ENCODE measurements at places on chromosomes 2 and 18.

- DNase-seq = peak; percentile 17
Measured at GRCh38 chr2:3223080-3223923, 154.3 kb downstream of the EIPR1 start.

GRCh38 chr18:10100941-10101701, 187.3 kb downstream of the VAPA start:
- no peak for DNase-seq

DNA sequence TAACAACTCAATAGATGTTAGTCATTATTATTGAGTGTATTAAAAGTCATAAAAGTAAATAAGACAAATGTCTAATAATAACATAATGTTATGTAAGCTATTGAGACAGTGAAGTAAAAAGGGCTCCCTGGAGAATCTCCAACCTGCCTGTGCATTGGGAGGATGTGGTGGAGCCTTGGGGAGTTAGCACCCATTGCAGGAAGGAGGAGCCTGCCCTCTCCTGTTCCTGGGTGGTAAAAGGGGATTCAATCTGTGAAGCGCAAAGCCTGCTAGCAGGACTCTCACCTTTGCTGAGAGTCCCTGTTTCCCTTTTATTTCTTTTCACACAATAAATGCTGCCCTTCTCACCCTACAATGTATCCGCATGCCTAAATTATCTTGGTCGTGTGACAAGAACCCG, 206.1 kb downstream of the RAB3GAP1 start:
- DNase-seq = no peak

- no peak for DNase-seq
Measured at GRCh38 chr2:98157557-98157956, 70.6 kb downstream of the VWA3B start.

- DNase-seq = no peak
Measured at GRCh38 chr2:118678985-118679384, 168.5 kb downstream of the EN1 start.

DNA sequence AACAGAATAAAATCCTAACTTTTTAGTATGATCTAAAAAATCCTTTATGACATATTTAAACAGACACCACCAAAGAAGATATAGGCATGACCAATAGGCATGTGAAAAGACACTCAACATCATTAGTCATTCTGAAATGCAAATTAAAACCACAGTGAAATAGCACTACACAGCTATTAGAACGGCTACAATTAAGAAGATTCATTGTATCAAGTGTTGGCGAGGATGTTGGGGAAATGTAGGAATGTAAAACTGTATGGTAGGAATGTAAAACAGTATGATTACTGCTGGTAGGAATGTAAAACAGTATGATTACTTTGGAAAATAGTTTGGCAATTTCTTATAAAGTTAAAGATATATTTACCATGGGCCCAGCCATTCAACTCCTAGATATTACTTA, 253.3 kb upstream of the TCF4 start:
- DNase-seq = no peak

DNA sequence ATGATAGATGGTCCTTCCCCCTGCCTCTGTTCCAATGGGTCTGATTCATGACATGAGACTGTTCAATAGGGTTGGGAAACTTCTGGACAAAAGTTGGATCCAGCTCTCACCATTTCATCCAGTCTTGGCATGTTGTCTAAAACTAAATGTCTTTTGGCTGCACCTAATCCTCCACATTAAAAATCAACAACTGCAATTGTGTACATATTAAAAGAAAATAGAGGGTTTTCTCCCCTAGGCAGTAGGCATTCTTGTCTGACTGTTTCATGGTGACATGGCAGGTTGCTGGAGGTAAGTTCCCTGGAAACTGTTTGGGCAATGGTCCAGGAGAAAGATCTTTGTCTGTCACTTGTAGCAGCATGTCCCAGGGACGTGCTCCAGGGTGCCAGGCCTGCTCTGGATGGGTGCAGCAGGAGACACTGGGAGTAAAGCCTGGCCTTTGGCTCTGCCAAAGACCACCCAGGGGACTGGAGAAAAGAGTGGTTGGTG, 135.8 kb downstream of the TCF4 start:
- no peak for DNase-seq

GRCh38 chr2:56230156-56230555, 46.4 kb downstream of the CCDC85A start:
- no peak for DNase-seq

GRCh38 chr2:158459161-158460003, 2.6 kb downstream of the PKP4 start:
- DNase-seq = no peak

- DNase-seq = no peak
Measured at GRCh38 chr2:99822474-99823207, 319.7 kb downstream of the AFF3 start.

GRCh38 chr2:105180491-105180972, 61.0 kb upstream of the GPR45 start:
- no peak for DNase-seq

- no peak for DNase-seq
Measured at GRCh38 chr18:79764131-79764530, 33.6 kb upstream of the KCNG2 start.

DNA sequence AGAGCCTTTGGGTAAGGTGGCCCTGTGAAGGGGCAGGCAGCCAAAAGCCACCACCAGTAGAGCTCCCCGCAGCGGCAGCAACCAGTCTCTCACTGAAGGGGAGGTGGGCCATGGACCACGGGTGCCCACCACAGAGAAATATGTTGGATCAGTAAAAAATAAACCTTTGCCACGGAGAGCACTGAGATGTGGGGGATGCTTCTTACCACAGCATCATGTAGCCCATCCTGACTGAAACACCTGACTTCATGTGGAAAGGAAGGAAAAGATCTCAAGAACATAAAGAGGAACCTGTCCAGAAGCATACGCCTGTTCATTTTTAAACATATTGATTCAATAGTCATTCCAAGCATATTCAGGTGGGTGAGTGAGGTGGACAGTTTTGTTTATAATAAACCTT, 51.1 kb downstream of the LONRF2 start:
- no peak for DNase-seq

DNA sequence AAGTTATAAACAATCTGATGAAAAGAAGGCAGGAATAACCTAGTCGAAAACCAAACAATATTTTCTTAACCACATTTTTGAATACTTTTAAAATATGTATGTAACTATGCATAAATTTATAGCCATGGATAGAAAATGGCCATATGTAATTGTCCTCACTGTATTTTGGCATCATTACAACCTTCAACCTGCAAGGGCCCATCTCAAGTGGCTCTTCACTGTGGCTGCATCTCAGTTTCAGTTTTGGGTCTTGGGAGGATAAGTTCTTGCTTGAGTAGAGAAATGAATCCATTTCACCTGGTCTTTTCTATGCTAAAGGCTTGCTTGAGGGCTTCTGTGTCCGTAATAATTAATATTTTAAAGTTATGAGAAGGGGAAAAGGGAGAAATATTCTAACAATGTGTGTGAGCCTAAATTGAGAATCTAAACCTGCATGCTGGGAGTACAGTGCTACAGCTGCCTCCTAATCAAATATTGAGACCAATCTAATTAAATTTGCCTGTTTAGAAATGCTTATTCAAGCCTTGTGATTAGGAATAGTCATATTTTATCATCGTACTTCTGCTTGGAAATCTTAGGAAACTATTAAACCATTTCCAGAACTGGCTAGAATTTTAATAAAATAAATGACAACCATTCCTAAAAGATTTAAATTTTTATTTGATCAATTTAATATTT, 92.5 kb downstream of the EML4 start:
- no peak for DNase-seq

DNA sequence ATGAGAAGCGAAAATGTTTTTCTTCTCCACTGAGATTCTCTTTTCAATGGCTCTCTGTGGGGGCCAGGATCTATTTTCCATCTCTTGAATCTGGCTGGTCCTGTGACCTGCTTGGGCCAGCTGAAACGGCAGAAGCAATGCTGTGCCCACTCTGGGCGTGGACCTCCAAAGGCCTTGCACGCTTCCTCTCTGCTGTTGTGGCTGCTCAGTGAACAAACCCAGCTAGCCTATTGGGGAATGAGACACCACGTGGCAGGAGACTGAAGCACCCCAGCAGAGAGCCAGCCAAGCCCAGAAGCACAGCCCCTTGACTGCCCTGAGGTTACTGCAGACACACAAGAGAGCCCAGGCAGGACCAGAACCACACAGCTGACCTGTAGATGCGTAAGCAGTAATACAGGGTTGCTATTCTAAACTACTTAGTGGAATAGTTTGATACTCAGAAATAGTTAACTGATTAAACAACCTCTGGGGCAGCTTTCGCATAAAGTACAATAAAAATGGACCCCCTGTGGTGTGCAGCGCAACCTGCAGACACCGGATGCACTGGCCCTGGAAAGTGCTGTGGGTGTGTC, 221.7 kb upstream of the SH3BP4 start:
- no peak for DNase-seq

DNA sequence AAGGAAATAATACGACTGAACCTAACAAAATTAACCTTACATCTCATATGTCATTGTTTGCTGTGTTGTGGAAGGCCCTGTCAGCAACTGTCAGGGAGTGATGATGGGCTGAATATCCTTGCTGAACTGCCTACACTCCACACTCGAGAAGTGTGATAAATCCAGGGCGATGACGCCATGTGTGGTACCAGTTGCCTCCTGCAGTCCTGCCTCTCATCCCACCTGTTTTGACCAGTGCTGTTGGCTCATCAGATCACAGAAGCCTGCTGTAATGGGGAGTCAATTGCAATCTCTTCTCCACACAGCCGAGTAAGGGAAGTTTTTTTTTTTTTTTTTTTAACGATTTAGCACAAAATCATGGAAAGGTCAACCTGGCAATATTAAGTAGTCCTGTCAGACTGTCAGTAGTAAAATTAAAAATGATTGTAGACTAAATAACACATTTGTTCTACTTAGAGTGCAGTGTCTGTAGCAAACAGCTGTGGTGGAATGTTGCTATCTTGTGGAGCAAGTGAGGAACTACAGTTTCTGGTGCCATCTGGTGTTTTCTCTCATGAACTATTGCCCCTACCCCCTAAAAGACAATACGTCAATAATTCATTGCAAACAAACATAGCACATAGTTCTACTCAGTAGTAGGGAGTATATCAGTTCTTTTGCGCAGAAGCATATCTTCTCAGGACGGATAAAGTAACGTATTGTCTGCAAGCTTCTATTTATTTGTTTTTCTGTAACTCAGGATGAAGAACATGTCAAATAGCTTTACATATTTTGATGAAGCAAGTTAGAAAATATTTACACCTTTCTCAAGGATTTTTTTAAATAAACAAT, 347.6 kb downstream of the CTNNA2 start:
- DNase-seq = no peak

DNA sequence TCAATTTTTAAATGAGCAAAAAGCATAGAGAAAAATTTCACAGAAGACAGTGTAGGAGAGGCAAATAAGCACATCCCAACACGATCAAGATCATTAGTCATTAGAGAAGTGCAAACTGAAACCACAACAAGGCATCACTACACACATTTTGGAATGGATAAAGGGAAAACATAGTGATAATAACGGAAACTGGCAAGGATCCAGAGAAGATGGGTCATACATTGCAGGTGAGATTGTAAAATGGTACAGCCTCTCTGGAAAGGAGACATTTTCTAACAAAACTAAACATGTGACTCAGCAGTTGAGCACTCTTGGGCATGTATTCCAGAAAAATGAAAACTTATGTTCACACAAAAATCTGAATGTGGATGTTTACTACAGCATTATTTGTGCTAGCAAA, 98.3 kb upstream of the TMEM17 start:
- no peak for DNase-seq

- no peak for DNase-seq
Measured at GRCh38 chr18:49949951-49950395, 136.6 kb upstream of the ACAA2 start.

DNA sequence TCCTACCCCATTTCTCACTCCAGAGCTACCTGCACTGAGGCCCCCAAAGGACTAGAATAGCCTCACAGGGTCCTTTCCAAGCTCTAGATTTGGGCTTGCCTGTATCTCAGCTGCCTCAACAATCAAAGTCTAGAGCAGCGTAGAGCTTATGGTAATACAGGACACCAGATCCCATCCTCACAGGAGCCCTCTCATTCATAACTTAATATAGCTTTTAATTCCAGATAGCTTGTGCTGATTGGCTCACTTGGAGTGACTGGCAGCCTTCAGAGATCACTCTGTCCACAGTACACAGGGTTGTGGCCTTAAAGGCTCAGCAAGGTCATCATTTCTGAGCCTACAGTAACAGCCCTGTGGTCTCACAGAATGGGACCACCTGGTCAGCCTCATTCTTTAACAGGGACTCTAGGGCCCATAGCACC, 51.4 kb downstream of the ZFP36L2 start:
- no peak for DNase-seq

DNA sequence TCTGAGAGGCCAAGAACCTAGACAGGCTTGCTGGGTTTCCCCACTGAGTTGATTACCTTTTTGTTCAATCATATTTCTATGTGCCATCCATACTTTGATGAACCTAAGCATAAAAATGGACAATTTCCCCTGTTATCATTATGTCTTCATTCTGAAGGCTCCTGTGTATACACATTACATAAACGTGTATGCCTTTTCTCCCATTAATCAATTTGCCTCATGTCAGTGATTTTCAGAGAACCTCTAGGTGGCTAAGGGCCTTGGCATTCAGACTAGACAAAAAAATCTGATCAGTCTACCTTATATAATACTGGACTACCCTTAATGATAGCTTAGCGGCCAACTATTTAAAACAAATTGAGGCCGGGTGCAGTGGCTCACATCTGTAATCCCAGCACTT, 4.1 kb upstream of the PEX13 start:
- no peak for DNase-seq

- no peak for DNase-seq
Measured at GRCh38 chr2:191638802-191639172, 39.1 kb upstream of the NABP1 start.

GRCh38 chr2:176171351-176172006, 14.4 kb downstream of the HOXD3 start:
- no peak for DNase-seq

DNA sequence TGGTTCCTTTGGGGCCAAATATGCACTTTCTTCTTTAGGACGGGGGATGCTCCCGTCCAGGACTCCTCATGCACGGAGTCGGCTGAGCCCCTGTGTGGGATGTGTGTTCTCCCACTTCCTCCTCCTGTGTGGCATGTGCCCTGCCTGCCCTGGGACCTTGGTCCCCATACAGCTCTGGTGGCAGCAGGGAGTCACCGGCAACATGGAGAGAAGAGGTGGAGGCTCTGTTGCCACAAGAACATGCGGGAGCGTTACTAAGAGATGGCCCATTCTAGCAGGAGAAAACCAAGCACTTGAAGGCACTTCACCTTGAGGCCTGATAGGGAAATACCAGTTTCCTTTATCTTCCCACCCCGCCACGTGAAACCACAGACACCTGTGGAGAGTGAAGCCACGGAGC, 98.0 kb downstream of the DDX1 start:
- DNase-seq = no peak

DNA sequence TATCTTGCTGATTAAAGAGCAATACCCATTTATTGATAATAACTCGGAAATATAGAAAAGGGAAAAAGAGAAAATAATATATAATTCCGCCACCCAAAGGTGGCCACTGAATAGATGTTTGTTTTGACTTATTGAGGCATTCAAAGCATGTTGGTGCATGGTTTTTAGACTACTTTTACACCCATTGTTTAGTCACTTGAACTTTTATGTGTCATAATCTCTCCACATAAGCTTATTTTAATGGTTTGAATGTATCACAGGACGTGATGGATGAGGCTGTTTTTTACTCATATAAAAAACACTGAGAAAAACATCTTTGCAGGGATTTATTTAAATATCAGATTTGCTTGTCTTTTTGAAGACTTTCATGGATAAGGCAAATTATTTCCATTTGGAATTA, 120.4 kb downstream of the ACKR3 start:
- no peak for DNase-seq

GRCh38 chr2:1728821-1729220, 15.5 kb downstream of the PXDN start:
- no peak for DNase-seq
